Upper lobe of left lung (tissue), 6 donors: ENCODE measurements at places on chromosomes 5 and 9. TPM values are rescaled to one million over a fixed set of nuclear protein-coding genes. Genes with fewer than 3 reads are reported as not detected.
A peak's percentile ranks its signal among the peaks of the same experiment; 100 is the strongest.

- peaks cover 4% of the 10 kb centered on the region for H3K4me1 ChIP-seq
- H3K27ac ChIP-seq: no peak overlapping the region
- DNase-seq: no peak
- H3K36me3 ChIP-seq: no peaks in the 10 kb centered on the region
These were observed 2.8 kb upstream of the SMARCA2 start for GRCh38 chr9:2012347-2012746.

SPATA6L gene
- total RNA-seq: 17.9 TPM

PALM2AKAP2 gene
- total RNA-seq: 7.4 TPM

GRCh38 chr5:148659641-148660345 is 5.5 kb upstream of the HTR4 start:
- DNase-seq: no peak
- H3K27ac ChIP-seq: no peak overlapping the region
- H3K4me1 ChIP-seq: no peaks in the 10 kb centered on the region
- no peak overlapping the region for H3K4me3 ChIP-seq

DNA sequence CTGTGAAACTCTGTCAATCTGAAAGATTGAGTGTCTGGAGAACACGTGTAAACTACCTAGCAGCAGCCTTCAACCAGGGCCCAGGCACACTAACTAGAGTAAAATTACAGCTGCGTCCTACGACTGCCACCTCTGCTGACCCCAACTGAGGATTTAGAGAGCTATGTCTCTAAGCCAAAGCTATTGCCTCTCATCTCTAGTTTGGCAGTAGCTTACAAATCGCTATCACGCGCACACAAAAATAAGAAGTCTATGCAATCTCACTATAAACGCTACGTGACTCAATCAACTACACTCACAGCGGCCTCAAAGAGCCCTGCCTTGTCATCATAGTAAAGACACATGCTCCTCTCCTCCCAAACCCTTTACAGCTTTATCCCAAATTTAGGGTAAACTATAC is 8.7 kb downstream of the PPP6C start:
- peaks cover 5% of the 10 kb centered on the region for H3K36me3 ChIP-seq
- no peak for DNase-seq
- peaks cover 13% of the 10 kb centered on the region for H3K4me1 ChIP-seq
- no peak overlapping the region for H3K27ac ChIP-seq

GRCh38 chr5:174047472-174048099 is 2.1 kb downstream of the NSG2 start:
- DNase-seq: no peak
- H3K4me1 ChIP-seq: no peaks in the 10 kb centered on the region
- no peak overlapping the region for H3K27ac ChIP-seq

- no peak for DNase-seq
- H3K36me3 ChIP-seq: no peaks in the 10 kb centered on the region
- H3K27me3 ChIP-seq: no peaks in the 10 kb centered on the region
- peaks cover 21% of the 10 kb centered on the region for H3K4me1 ChIP-seq
- no peak overlapping the region for H3K4me3 ChIP-seq
These were observed 122.2 kb downstream of the CEMIP2 start for GRCh38 chr9:71646131-71646530.

DNA sequence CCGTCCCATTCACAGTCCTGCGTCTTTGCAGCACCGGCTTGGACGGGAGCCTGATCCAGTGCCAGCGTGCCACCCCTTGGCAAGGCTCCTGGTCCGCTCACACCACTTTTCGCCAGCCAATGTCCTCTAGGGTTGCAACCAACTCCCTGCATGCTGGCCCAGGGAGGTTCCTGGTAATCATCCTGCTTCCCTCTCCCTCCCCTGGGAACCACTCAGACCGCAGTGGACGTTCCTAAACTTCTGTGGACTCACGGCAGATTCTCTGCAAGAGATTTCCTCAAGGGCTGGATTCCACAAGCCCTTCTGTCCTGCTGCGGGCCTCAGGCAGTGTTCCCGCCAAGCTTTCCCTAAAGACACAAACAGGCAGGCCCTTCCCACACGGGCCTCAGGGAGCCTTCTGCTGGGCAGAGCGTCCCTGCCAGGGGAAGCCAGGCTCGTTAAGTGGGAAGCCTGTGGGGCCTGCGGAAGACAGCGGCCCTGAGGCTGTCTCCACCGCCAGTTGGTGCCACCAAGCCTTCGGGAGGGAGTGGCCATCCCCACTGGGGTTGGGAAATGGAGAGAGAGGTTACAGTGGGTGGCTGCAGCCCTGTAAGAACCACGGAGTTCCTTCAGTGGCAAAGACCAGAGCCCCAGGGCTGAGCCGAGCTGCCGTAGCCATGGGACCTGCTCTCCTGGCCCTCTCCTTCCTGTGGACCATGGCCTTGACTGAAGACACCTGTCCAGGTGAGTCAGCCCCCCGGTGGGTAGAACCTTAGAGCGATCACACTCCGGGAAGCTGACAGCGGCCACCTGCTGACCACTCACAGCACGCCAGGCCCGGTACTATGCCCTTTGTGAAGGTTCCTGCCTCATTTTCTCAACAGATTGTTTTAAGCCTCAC is 16.4 kb upstream of the FCN2 start:
- no peaks in the 10 kb centered on the region for H3K4me1 ChIP-seq
- no peaks in the 10 kb centered on the region for H3K36me3 ChIP-seq
- no peak overlapping the region for H3K4me3 ChIP-seq
- H3K27ac ChIP-seq: no peak overlapping the region
- H3K27me3 ChIP-seq: no peaks in the 10 kb centered on the region
- DNase-seq: peak; percentile 18

GRCh38 chr5:65588694-65589093 is 25.6 kb downstream of the PPWD1 start:
- H3K27me3 ChIP-seq: no peaks in the 10 kb centered on the region
- H3K4me3 ChIP-seq: no peak overlapping the region
- no peaks in the 10 kb centered on the region for H3K4me1 ChIP-seq
- DNase-seq: no peak
- peaks cover 63% of the 10 kb centered on the region for H3K36me3 ChIP-seq

GCNT4 gene
- 0.33 TPM for total RNA-seq

- DNase-seq: no peak
- no peaks in the 10 kb centered on the region for H3K4me1 ChIP-seq
These were observed 31.9 kb downstream of the FAM240B start for GRCh38 chr9:38687992-38688391.

OBP2B gene
- not detected for total RNA-seq

DNA sequence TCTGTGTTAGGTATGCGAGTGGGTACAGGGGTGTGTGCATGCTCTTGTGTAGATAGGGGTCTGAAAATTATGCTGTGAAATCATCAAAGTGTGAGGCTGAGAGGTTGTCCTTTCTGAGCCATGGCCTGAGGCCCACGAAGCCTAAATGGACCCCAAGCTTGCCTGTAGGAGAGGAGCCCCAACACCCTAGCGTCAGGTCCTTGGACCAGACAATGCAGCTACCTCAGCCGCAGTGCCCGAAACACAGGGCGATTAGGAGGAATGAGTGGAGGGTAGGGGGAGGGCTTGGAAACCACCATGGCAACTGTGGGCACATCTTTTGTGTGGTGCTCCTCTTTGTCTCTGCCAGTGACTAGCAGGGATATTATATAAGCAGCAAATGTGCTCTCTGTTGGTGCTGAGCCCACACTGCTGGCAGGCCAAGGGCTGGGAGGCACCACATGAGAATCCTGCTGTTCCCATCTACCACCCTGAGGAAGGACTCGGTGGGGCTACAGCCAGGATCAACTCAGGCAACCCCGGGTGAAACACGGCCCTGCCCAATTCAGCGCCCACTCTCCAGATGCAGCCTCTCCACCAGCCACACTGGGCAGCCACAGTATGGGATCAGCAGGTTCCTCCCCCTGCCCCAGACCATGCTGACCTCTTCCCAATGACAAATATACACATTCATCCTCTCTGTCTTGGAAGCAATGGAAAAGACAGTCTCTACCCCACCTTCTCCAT is 84.6 kb upstream of the FSTL4 start:
- H3K4me3 ChIP-seq: no peak overlapping the region
- H3K36me3 ChIP-seq: no peaks in the 10 kb centered on the region
- no peak overlapping the region for H3K27ac ChIP-seq
- H3K27me3 ChIP-seq: no peaks in the 10 kb centered on the region
- H3K4me1 ChIP-seq: no peaks in the 10 kb centered on the region

PCA3 gene
- total RNA-seq: not detected

DAP gene
- 93.0 TPM for total RNA-seq

- no peaks in the 10 kb centered on the region for H3K27me3 ChIP-seq
- no peaks in the 10 kb centered on the region for H3K36me3 ChIP-seq
- no peak overlapping the region for H3K27ac ChIP-seq
- DNase-seq: no peak
These were observed 93.3 kb downstream of the KIAA0825 start for GRCh38 chr5:94524841-94525697.

DNA sequence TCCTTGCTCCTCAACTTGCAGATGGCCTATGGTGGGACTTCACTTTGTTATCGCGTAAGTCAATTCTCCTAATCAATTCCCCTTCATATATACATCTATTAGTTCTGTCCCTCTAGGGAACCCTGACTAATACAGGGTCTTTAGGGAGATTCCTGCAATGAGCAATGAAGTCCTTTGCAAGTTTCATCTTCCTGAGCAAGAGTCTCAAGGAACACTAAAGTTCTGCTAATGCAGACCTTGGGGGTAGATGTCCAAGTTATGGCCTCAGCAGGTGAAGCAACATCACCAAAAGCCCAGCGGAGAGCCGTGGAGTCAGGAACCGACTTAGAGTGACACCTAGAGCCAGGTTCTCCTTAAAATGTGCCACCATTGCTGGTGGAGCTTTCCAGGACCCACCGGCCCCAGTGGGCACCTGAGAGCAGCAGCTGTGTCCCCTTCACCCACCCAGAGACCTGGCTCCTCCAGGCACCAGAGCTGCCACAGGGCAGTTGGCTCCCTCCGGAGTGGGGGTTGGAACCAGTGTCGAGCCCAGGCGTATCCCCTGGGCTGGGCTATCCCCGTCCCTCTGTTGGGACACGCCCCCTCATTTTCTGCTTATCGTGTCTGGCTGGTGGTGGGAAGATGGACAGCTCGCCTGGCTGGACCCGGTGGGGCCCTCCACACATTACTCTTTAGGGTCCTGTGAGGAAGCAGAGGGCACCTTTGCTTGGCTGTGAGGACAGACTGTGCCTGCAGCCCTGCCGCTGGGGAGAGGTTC is 10.9 kb upstream of the FCN1 start:
- no peak overlapping the region for H3K4me3 ChIP-seq
- H3K36me3 ChIP-seq: no peaks in the 10 kb centered on the region
- H3K27ac ChIP-seq: no peak overlapping the region
- H3K27me3 ChIP-seq: no peaks in the 10 kb centered on the region

CLK4 gene
- 29.3 TPM for total RNA-seq

- DNase-seq: peak; percentile 70
- H3K27ac ChIP-seq: no peak overlapping the region
- peaks cover 5% of the 10 kb centered on the region for H3K27me3 ChIP-seq
- H3K4me3 ChIP-seq: no peak overlapping the region
- peaks cover 36% of the 10 kb centered on the region for H3K4me1 ChIP-seq
- no peaks in the 10 kb centered on the region for H3K36me3 ChIP-seq
These were observed 47.2 kb upstream of the DAB2IP start for GRCh38 chr9:121604242-121604641.

DNA sequence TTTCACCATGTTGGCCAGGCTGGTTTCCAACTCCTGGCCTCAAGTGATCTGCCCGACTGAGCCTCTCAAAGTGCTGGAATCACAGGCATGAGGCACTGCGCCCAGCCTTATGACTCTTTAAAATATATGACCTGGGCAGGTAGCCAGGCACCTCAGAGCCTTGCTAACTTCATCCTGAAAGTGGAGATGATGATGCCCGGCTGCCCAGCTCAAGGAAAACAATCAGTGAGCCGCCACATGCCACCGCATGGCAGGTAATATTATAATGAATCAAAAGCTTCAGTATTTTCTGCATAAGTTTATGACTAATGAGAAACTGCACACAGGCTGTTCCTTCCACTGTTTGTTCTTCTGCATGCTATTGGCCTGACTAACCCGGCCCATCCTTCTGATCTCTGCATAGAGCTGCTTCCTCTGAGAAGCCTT is 30.4 kb upstream of the DMRT1 start:
- no peaks in the 10 kb centered on the region for H3K36me3 ChIP-seq
- DNase-seq: peak; percentile 87
- no peaks in the 10 kb centered on the region for H3K4me1 ChIP-seq
- no peaks in the 10 kb centered on the region for H3K27me3 ChIP-seq

- H3K4me1 ChIP-seq: peaks cover 6% of the 10 kb centered on the region
- no peaks in the 10 kb centered on the region for H3K36me3 ChIP-seq
- no peaks in the 10 kb centered on the region for H3K27me3 ChIP-seq
- H3K4me3 ChIP-seq: no peak overlapping the region
- DNase-seq: no peak
These were observed 37.5 kb upstream of the STRBP start for GRCh38 chr9:123305879-123306278.

GRCh38 chr9:16645970-16646369 is 224.5 kb downstream of the BNC2 start:
- H3K36me3 ChIP-seq: no peaks in the 10 kb centered on the region
- no peak overlapping the region for H3K4me3 ChIP-seq
- H3K27me3 ChIP-seq: no peaks in the 10 kb centered on the region
- no peak overlapping the region for H3K27ac ChIP-seq
- DNase-seq: no peak
- no peaks in the 10 kb centered on the region for H3K4me1 ChIP-seq
